ENCODE measurements at places on chromosomes 4 and X.
A peak's percentile ranks its signal among the peaks of the same experiment; 100 is the strongest.

- no peaks in the 10 kb centered on the region for H3K27me3 ChIP-seq
- H3K4me1 ChIP-seq = no peaks in the 10 kb centered on the region
- H3K27ac ChIP-seq = no peak overlapping the region
- DNase-seq = no peak
- H3K4me3 ChIP-seq = no peak overlapping the region
These were observed 81.6 kb upstream of the DKK2 start for GRCh38 chr4:107117726-107118125.

GRCh38 chr4:71866212-71866885 lies 82.5 kb upstream of the GC start:
- H3K4me1 ChIP-seq = no peaks in the 10 kb centered on the region
- no peak for DNase-seq
- no peaks in the 10 kb centered on the region for H3K36me3 ChIP-seq
- H3K4me3 ChIP-seq = no peak overlapping the region
- H3K27me3 ChIP-seq = no peaks in the 10 kb centered on the region

DNA sequence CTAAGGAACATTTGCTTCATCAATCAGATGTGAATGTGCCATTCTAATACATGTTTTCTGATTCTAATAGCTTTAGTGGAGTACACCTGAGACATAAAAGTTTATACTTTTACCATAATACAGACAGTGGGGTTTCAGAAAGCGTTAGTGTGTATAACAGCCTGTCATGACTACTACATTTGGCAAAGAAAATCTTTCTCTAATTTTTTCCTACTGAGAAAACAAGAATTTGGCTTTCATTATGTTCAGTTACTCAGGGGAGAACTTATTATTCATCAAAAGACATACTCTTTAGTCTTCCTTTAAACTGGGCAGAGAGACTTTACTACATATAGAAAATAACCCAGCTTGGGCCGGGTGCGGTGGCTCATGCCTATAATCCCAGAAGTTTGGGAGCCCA lies 104.9 kb downstream of the PCDH18 start:
- no peaks in the 10 kb centered on the region for H3K27me3 ChIP-seq
- H3K4me1 ChIP-seq = no peaks in the 10 kb centered on the region
- no peaks in the 10 kb centered on the region for H3K36me3 ChIP-seq
- no peak overlapping the region for H3K27ac ChIP-seq
- no peak for DNase-seq
- H3K4me3 ChIP-seq = no peak overlapping the region

- H3K4me3 ChIP-seq = no peak overlapping the region
- DNase-seq = peak; percentile 90
- peaks cover 28% of the 10 kb centered on the region for H3K36me3 ChIP-seq
- H3K4me1 ChIP-seq = peaks cover 20% of the 10 kb centered on the region
These were observed 5.0 kb downstream of the UVSSA start for GRCh38 chr4:1351854-1352566.

DNA sequence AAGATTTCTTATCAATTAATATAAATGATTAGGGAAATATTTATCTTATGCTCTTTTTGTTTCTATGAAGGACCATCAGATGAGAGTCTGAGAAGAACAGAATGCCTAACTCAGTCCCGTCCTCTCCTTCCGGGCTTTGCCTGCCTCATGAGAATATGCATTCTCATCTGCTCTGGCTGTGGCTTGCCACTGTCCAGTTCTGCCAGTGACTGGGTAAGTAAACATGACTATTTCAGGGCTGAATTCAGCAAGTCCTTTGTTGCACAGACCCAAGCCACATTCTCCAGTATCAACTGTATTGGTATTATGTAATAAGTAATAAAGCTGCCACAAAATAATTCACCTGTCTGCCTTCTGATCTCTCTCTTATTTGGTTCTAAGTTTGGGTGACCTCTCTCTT lies 110.7 kb downstream of the WDFY3 start:
- H3K36me3 ChIP-seq = no peaks in the 10 kb centered on the region
- H3K27me3 ChIP-seq = no peaks in the 10 kb centered on the region
- H3K4me3 ChIP-seq = no peak overlapping the region
- H3K27ac ChIP-seq = no peak overlapping the region

DNA sequence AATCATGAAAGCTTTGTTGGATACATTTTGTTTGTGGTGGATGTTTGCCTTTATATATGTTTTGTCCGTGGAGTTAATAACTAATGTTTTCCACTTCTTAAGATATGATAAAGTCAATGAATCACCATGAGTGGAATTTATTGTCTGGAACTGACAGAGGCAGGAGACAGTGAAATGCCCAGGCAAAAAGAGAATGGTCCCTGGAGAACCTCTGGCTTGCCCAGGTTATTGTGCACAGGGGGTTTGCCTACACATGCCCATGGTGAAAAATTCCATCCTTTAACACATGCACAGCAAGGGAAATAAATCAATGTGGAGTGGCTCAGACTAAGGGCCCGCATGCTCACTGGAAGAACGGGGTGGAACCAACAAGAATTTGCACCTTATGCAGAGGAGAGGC lies 964.3 kb upstream of the GRIA3 start:
- no peak for DNase-seq
- H3K36me3 ChIP-seq = no peaks in the 10 kb centered on the region
- H3K4me3 ChIP-seq = no peak overlapping the region
- H3K4me1 ChIP-seq = no peaks in the 10 kb centered on the region
- H3K27ac ChIP-seq = no peak overlapping the region
- no peaks in the 10 kb centered on the region for H3K27me3 ChIP-seq

DNA sequence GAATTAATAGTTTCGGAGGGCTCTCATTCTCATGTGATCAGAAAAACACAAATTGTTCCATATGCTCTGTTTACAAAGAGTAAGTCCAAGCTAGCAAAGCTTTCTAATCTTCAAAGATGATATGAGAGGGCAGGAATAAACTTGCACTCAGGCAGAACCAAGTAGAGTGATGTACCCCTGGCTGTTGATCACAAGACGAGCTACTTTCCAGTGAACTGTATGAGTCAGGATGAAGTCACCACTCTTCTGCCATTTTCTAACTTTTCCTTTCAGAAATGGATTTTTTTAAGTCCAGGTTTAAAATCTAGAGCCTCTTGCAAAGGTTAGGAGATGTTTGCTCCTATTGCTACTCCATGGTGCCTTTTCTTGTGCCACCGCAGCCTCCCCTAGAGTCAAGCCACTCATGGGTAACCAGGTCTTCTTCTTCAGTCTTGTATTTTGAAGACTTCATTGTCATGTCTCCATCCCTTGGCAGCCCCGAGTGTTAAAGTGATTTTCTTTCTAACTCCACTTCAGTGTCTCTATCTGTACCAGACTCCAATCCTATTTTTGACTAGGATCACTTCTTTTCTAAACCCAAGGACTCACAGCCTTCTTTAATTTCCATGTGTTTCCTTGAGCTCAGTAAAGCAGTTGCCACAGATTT lies 171.9 kb upstream of the GALNT7 start:
- no peak overlapping the region for H3K27ac ChIP-seq
- no peaks in the 10 kb centered on the region for H3K27me3 ChIP-seq
- no peaks in the 10 kb centered on the region for H3K36me3 ChIP-seq
- no peak overlapping the region for H3K4me3 ChIP-seq

Data from B cell (primary cell).